ENCODE measurements at places on chromosomes 6 and 20. TPM values are rescaled to one million over a fixed set of nuclear protein-coding genes. Genes with fewer than 3 reads are reported as not detected.

DNA sequence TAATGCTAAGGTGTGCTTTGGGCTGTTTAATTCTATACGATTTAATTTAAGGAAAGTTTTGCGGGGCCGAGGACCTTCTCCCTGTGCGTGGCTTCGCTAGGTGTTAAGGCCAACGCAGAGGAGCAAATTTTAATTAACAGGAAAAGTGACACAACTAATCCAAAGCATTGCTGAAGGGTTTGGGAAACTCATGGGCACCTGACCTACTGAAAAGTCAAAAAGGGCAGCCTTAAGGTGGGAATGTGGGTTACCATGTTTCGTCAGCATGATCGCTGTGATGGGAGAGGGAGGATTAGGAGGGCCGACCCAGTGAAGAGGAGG, 415 bp upstream of the CUL9 start:
- DNase-seq = no peak

DNA sequence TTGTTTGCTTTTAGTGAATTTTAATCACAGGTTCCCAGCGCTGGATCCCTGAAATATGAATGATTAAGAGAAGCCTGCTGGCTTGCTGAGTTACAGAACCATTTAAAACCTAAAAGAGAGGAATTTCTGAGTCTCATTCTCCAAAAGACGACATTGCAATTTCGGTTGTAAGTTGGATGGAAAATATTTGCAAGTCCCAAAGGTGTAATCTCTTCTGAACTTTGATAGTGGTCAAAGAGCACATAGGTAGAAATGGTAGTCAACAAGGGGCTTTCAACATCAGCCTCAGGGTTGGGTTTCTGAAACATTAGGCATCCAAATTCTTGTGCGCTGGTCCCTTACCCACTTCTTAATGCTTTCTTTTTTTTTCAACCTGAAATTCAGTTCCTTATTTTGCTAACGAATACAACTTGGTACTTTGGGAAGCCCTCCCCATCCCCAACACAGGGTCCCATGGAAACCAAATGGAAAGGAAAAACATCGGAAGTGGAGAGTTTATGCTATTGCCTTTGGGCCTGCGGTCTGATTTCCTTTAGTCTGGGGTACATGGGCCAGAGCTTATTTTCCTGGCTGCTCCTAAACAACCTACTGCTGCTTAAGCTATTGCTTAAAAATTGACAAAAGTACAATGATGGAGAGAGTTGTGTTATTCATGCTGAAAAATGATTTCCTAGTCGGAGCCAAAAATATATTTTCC, 117.0 kb upstream of the KCNK16 start:
- DNase-seq = no peak

GRCh38 chr20:47825011-47825762, 39.9 kb upstream of the SULF2 start:
- DNase-seq = no peak

GRCh38 chr6:35824552-35825192, 19.5 kb downstream of the LHFPL5 start:
- DNase-seq = no peak

Gene ZNF831
- total RNA-seq = 0.19 TPM

- no peak for DNase-seq
These were observed 56.8 kb upstream of the PHIP start for GRCh38 chr6:79134699-79135474.

- no peak for DNase-seq
These were observed 28.0 kb downstream of the FRMD1 start for GRCh38 chr6:168050881-168051586.

Gene SPATA25
- 1.4 TPM for total RNA-seq

Gene ERVFRD-1
- total RNA-seq = not detected

DNA sequence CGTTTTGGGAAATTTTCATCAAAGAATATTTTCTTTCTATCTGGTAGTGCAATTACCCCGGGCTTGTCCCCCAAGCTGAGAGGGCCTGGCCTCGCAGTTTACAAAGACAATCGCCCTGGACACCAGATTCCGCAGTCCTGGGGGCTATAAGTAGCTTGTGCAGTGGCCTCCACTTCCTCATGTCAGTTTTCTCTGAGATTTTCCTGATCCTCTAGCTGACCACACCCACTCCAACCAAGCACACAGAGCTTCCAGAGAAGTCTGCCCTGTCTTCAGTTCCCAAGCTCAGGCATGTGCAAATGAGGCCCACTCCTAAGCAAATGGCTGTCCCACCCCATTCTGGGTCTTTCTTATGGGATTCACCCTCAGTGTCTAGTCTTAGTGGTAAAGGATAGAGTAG, 245.3 kb downstream of the MAFB start:
- no peak for DNase-seq

Gene DEFB132
- not detected for total RNA-seq

Measured in right atrium auricular region (tissue), 2 donors.